ENCODE measurements at places on chromosomes 12 and 14.

DNA sequence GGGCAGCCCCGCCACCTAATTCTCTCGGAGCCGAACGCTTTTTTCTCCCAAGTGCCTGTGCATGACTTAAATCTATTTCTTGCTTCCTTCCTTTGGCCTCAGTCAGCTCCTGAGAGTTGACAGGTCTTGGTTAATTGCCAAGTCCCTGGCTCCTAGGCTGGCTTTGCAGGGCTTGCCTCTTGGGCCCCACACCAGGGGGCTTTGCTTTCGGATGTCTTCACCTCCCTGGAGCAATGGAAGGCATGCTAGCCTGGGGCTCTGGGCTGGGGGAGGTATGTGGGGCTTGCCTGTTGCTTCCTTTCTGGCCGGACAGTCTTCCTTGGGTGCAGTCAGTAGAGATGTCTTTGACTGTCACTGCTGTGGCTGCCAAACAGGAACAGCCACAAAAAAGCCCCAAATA, 2.2 kb upstream of the KRT80 start:
- no peak for DNase-seq

GRCh38 chr12:45408729-45409114, 192.8 kb downstream of the ANO6 start:
- no peak for DNase-seq

- no peak for DNase-seq
Measured at GRCh38 chr14:92309968-92310530, 12.9 kb upstream of the SLC24A4 start.

- DNase-seq: no peak
Measured at GRCh38 chr14:106844608-106845285, 1318.4 kb downstream of the TMEM121 start.

DNA sequence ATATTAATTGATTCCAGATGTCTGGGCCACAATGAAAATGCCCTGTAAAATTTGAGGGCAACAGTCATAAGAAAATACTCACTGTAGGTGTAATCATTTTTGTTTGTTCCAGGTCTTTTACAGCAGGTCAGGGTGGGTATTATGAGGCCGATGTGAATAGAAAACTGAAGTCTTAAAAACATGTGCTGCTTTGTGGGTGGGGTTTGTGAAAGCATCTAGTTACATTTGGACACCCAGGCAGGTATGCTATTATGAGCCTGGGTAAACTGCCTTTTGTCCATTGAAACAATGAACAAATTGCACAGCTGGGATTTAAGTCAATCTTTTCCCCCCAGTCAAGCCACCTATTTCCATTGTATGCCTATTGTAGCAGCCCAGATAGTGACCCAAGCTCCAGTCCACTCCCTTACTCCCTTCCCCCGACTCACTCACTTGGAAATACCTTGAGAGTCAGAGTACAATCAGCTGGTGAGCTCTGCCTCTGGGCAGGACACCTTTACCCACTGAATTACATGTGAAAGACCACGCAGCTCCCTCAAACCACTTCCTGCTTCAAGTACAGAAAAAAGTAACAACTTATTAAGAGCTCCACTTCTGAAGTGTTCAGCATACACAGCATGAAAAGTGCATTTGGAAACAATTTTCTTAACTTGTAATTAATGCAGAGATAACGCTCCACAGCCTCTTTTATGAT, 1.8 kb downstream of the IGF1 start:
- no peak for DNase-seq

GRCh38 chr12:30978639-30979038, 52.1 kb downstream of the TSPAN11 start:
- no peak for DNase-seq

- DNase-seq: no peak
Measured at GRCh38 chr12:51852404-51853137, 4.1 kb upstream of the FIGNL2 start.

- DNase-seq: no peak
Measured at GRCh38 chr12:42370013-42370412, 44.0 kb downstream of the PPHLN1 start.

- DNase-seq: no peak
Measured at GRCh38 chr12:107670999-107671643, 14.5 kb upstream of the PWP1 start.

DNA sequence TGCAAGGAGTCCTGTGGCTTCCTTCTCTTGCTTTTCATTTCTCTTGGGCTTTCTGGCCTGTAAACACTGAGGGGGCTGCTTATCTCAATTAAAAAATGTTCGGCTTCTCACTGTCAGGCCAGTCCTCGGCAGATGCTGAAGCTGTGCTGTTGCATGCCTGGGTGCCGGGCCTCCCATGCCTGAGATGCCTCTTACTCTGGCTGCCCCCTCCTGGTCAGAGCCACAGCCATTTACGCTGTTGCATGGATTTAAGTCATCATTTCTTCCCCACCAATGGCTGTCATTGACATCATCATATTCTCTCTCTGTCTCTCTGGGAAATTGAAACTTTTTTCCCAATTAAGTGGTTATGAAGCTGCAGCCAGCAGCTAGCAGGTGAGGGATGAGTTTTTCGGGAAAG, 53.7 kb downstream of the FOXN4 start:
- peak; percentile 31 for DNase-seq

DNA sequence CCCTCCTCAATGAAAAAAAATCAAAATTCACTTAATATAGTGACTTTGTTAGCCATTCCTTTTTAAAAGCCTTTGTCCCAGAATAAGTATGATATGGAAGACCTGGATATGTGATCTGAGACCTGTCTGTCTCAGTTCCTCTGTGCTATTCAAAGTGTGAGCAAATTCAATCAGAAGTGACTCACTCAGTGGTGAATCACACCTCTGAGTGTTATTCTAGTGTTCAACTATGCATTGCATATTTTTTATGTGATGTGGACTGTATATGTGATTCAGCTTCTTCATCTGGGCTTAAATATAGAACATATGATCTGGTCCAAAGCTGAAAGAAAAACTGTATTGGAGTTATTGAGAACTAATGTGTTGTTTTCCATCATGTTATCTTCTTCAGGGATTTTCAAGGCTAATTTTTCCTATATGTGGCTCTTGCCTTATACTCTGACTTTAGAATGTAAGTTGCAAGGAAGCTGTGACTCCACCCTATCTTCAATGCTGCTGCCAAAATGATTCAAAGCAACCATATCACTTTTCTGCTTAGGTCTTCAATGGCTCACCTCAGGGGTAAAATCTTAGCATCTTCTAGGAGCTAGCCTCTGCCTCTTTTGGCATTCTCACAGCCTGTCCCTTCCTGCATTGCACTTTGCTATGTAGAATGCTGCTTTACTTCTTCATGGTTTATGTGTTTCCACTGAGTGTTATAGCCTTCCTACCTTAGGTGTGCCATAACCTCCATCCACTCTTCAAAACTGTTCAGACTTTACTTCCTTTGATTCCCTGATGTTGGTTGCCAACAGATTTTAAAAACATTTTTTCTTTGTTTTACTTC, 169.8 kb downstream of the OTOGL start:
- DNase-seq: peak; percentile 88

- DNase-seq: peak; percentile 0
Measured at GRCh38 chr12:34625116-34625515, 602.8 kb downstream of the ALG10 start.

- DNase-seq: peak; percentile 43
Measured at GRCh38 chr12:15662303-15662980, 126.7 kb downstream of the EPS8 start.

GRCh38 chr14:104461676-104462449, 117.7 kb upstream of the C14orf180 start:
- no peak for DNase-seq

- no peak for DNase-seq
Measured at GRCh38 chr14:67853715-67854114, 34.1 kb downstream of the RAD51B start.

DNA sequence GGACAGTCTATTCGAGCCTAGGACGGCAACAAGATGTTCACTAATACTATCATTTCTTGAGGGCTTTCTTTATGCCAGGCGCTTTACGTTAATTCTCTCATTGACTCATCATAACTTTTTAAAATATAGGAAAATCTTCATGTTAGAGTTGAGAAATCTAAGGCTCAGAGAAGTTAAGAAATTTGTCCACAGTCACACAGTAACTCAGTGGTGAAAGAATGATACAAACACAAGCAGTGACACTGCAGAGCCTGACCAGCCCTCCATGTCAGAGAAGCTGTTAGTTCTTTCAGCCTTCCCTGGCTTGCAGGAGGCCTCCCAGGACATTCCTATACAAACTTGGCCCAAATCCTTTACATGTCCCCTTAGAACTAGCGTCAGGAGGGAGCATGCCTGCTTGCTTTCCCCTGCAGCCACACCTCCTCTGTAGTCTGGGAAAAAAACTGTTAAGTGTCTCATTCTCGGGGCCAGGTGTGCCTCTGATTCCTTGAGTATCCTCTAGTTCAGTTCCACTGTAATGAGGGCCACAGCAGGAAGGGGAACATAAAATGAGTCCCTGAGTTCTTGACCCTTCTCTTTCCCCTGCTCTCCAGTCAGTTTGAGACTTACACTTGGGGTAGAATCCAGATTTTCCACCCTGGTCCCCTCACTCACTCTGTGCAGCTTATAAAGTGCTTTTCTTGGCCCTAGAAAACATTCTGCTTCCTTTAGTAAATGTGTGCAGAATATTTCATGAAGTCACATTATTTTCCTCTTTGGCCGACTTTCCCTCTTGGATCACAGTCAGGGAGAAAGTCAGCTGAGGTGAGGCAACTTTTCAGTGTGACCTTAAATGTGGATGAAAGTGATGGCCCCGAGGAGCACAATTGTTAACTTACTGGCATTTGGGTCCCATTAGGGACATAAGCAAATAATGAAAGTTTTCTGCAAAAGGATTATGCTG, 152.2 kb upstream of the HIF1A start:
- DNase-seq: no peak

GRCh38 chr12:115158816-115159215, 474.8 kb upstream of the TBX3 start:
- DNase-seq: no peak

- DNase-seq: peak; percentile 92
Measured at GRCh38 chr14:20986811-20987210, 3.0 kb upstream of the METTL17 start.

DNA sequence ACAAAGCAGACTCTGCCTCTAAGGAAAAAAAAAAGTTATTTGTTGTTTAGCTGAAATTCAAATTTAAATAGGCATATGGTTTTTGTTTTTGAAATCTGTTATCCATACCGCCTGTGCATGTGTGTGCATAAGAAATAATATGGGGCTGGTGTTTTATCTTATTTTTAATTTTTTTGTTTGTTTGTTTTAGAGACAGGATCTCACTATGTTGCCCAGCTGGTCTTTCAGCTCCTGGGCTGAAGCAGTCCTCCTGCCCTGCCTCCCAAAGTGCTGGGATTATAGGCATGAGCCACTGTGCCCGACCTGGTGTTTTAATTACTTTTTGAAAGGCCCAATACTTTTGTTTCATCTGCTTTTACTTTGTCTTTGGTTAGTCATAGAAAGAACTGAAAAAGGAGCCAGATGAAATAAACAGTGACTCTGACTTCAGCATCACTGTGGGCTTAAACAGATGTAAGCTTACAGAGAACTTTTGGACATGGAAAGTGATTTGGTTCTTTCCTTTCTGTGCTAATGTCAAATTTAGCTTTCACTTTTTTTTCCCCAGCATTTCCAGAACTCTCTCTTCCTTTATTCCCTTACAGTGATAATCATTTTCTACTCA, 37.2 kb downstream of the SUPT16H start:
- DNase-seq: no peak

DNA sequence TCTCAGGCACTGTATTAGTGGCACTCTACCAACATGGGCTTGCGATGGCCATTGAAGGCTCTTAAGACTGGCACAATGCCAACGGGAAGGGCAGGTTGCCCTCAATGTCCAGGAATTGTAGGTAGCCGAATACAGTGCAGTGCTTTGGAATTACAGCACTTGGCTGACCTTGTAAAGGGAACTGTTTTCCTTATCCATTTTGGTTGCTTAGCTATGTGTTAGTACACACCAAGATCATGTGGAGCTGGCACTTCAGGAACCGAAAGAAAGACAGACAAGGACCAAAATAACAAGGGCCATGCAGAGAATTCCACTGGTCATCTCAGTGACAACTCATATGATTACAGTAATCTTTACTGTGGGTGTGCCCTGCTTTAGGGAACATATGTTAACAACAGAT, 72.7 kb downstream of the DYRK2 start:
- DNase-seq: no peak

DNA sequence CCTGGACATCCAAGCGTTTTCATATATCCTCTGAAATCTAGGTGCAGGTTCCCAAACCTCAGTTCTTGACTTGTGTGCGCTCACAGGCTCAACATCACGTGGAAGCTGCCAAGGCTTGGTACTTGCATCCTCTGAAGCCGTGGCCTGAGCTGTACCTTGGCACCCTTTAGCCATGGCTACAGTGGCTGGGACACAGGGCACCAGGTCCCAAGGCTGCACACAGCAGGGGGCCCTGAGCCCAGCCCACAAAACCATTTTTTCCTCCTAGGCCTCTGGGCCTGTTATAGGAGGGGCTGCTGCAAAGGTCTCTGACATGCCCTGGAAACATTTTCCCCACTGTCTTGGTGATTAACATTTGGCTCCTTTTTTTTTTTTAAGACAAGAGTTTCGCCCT, 11.6 kb upstream of the FAM177A1 start:
- DNase-seq: no peak

DNA sequence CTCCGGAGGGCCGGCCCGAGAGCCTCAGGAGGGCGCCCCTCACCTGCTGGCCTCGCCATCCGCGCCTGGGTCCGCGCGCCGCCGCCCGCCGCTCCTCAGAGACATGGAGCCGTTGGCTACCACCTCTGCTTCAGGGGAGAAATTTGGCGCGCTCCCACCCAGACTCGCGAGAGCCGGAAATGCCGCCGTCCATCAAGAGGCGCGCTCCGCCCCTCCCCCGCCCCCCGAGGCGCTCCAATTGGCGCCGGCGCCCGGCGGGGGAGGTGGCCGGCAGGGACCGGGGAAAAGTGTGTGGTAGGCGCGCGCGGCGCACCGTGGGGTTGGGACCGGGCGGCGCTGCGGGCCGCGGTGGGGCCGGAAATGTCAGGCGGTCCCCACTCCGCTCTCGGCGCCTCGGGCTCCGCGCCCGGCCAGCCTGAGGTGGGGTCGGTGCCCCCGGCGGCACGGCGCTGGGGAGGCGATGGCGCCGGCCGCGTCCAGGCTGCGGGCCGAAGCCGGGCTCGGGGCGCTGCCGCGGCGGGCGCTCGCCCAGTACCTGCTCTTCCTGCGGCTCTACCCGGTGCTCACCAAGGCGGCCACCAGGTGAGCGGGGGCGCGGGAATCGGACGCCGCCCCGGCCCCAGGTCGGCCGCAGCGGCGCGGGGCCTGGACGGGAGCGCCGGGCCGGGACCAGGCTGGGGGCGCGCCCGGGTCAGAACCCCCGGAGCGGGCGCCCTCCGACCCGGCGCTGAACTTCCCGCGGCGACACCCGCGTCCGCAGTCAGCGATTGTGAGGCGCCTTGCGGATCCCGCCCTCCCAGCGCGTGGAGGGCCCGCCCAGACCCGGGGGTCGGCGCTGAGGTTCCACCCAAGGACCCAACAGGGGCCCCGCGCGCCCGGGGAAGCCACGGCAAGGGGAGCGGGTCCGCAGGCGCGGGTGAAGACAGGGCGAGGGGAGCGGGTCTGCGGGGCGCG, at the start of the genes POLE and PXMP2:
Gene POLE, minus strand, starts transcription at position 132 of the 954 bp plus-strand sequence. Its CDS starts 27 bp downstream, at position 105.
Gene PXMP2, plus strand, starts transcription at position 377 of the 954 bp plus-strand sequence. Its CDS starts 84 bp downstream, at position 461.
- peak; percentile 95 for DNase-seq

DNA sequence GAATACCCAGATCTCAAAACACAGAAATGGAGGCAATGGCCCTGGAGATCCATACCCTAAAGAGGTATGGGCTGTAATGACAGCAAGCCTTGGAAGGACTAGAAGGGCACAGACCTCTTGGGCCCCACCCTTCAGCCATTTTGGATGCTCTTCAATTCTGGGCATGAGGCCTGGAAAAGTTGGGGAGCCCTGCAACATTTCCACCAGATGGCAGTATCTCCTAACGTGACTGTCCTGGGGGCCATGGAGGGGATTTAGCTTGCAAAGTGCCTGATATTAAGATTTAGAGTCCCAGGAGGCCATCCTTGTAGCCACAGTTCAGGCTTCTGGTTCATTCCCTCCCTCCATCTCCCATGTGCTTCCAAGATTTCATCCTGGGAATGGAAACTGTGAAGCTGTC, 30.2 kb downstream of the KCNA5 start:
- no peak for DNase-seq

All from brain microvascular endothelial cell (primary cell).